Activated T-helper 17 cell treated with anti-CD3 and anti-CD28 coated beads, Interleukin-2, amount 50 U/mL, for 72 hours (primary cell): ENCODE measurements at places on chromosomes 7 and 10.

DNA sequence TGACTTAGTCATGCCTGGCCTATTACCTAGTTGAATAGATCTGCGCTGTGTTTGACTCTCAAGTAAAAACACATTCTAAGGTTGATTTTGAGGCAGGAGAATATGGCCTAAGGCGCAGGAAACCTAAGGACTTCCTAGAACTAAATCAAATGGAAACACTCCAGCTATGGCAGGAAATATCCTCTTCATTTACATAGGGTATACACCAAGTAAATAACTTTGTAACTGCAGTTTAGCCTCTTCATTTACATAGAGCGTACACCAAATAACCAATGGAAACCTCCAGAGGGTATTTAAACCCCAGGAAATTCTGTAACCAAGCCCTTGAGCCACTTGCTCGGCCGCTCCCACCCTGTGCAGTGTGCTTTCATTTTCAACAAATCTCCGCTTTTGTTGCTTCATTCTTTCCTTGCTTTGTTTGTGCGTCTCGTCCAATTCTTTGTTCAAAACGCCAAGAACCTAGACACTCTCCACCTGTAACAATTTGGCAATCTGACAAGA is 35.6 kb upstream of the XRCC2 start:
- no peak for ATAC-seq

DNA sequence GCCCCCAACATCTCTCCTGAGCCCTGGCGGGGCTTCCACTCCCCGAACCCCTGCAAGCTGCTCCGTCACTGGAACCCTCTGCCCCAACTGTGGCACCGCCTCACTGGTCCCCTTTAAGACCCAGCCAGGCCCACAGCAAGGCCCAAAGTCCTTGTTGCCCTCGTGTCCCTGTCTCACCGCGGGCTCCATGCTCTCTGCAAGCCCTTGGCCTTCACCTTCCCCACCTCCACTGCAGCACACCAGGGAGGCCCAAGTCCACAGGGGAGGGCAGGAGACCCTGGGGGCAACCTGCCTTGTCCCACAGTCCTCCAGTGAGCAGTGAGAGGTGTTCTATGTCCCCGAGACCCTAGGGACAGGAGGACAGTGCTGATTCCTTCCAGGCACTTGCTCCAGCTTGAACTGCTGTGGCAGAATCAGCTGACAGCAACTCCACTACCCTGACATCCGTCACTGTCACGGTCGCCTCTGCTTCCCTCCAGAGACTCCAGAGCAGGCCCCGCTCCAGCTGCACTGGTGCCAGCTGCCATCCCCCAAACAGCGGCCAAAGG is 105.3 kb downstream of the CYTH3 start:
- no peak for ATAC-seq

GRCh38 chr10:25080880-25081581 is 64.6 kb downstream of the THNSL1 start:
- ATAC-seq: peak; percentile 83

DNA sequence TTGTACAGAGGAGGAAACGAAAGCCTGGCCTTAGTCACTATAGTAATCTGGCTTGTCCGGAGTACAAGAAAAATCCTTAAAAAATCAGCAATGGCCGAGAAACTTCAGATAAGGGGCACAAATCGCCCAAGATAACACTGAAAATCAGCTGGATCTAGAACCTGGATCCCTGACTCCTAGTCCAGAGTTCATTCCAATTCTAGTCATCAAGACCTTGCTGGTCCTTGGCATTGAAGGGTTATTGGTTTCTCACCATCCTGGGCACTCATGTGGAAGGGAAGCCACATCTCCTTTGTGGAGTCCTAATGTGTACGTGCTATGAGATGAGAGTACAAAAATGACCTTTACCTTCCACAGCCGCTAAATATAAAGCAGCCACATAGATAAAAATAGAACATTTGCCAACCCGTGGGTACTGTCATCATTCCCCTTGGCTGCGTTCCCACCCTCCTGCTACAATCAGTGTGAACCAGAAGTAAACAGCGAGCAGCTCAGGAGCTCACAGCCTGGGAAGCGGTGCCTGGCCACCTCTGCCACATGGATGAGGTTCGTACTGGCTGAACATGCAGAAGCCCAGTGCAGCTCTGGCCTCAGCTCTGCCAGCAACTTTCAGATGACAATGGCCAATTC is 116.0 kb upstream of the PDLIM1 start:
- ATAC-seq: no peak

- ATAC-seq: peak; percentile 80
Observed at GRCh38 chr10:127990846-127991542, 84.1 kb downstream of the PTPRE start.

DNA sequence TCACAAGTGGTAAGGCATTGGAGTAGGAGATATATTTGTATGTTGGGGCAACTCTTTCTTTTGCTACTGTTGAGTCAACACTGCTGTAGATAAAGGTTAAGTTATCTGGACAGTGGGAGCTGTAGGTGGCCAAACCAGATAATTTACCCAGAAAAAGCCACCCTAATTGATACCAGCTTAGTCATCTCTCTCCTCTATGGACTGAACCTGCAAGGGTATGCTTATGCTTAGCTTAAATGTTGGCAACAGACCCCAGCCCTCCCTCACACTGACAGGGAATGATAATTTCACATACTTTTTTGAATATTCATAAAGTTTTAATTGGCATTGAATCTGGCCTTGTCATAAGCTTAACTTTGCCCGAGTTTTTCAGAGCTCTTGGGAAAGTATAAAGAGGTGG is 66.3 kb downstream of the CREB5 start:
- no peak for ATAC-seq

DNA sequence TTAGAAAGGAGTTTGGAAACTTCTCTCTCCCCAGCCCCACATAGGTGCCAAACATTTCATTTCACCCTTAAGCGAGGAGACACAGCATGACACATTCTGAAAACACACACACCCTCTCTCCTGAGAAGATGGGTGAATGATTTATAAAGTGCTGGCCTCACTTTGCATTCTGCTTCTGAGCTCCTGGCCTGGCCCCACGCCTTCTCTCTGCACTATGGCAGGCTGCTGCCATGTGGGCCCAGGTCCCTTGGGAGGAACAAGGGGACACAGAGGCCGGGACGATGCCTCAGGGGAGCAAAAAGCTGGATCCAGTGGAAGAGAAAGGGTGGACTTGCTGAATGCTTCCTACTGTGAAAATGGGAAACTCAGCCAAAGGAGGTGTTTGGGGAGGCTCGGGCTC is 56.0 kb downstream of the CPXM2 start:
- ATAC-seq: no peak

GRCh38 chr7:134920026-134920753 is 66.1 kb upstream of the AGBL3 start:
- peak; percentile 82 for ATAC-seq

- ATAC-seq: no peak
Observed at GRCh38 chr7:151595702-151596350, 76.1 kb upstream of the RHEB start.

GRCh38 chr7:32262315-32262714 is 192.1 kb upstream of the PDE1C start:
- no peak for ATAC-seq

- ATAC-seq: no peak
Observed at GRCh38 chr10:107647462-107647861, 483.0 kb upstream of the SORCS1 start.

- no peak for ATAC-seq
Observed at GRCh38 chr10:79404231-79404609, 41.2 kb downstream of the ZCCHC24 start.

DNA sequence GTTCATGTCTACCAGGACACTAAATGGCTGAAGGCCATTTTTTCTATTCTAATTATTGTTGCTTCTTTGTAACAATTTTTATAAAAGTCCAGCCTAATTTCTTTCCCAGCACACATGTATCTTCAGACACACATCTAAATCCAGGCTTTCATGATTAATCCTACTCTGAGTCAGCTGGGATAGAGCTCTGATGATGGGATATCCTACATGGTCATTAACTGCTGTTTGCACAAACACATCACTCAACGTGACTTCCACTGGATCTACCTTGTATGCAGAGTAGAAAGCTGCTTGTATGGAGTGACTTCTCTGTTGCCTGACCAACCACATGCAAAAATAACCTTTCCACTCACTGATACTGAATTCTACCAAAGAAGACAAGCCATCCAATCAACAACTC is 260.9 kb downstream of the AHR start:
- no peak for ATAC-seq

DNA sequence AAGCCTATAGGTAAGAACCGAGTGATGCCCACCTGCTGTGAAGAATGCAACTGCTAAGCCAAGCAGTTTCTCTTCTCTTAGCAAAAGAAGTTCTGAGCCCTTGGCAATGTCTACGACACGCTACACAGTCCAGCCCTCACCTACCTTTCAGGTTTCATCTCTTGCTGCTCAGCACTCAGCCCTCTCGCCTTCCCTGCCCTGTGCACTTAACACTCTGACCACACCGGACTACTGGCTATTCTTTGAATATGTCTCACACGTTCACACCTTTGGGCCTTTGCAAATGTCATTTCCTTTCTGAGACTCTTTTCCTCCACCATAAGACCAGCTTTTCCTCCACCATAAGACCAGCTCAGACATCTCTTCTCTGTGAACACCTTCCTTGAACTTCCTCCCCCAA is 67.0 kb upstream of the ITGB1 start:
- ATAC-seq: peak; percentile 42

DNA sequence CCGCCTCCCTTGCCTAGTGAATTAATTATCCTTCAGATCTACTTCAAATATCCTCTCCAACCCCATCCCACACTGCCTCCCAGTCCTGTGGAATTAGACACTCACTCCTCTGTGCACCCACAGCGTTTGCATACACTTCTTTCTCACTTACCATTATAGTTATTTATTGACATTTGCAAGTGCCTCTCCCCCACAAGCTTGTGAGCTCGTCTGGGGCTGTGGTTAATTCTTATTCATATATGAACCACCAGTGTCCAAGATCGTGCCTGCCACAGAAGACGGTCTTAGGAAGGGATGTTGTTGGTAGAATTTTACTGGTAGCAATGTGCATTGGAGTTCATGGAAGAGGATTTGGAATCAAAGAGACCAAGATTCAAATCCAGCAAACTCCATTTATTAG is 68.1 kb upstream of the AOAH start:
- ATAC-seq: no peak

DNA sequence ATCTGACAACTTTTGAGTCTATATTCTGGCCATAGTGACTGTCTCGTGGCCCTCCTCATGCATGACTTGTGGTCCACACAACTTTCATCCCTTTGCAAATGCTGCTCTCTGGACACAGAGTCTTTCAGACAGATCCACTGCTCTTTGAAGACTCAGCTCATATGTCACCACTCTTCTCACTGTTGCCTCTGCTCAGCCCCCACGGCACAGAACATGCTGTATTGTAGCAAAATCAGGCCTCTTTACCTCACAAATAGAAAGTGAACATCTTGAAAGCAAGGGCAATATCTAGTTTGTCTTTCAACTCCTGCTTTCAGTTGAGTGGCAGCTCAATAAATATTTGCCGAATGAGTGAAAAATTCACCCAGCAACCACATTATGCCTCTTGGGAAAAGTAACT is 443.5 kb downstream of the NRG3 start:
- no peak for ATAC-seq

DNA sequence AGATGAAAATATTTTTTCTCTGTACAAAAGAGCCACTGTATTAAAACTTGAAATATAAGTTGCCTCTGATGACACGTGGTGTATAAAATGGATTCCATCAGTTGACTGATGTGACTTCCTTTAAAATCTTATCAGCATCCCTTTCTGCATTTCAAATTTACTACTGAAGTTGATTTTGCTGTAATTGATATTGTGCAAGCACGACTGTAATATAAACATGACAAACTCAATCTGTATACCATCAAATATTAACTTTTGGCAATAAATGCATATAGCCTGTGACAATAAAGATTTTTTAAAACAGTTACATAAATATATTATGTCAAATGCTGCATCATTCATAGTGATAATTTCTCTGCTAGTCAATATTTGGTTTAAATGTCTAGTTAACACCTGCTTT is 7.8 kb downstream of the PAPSS2 start:
- no peak for ATAC-seq

DNA sequence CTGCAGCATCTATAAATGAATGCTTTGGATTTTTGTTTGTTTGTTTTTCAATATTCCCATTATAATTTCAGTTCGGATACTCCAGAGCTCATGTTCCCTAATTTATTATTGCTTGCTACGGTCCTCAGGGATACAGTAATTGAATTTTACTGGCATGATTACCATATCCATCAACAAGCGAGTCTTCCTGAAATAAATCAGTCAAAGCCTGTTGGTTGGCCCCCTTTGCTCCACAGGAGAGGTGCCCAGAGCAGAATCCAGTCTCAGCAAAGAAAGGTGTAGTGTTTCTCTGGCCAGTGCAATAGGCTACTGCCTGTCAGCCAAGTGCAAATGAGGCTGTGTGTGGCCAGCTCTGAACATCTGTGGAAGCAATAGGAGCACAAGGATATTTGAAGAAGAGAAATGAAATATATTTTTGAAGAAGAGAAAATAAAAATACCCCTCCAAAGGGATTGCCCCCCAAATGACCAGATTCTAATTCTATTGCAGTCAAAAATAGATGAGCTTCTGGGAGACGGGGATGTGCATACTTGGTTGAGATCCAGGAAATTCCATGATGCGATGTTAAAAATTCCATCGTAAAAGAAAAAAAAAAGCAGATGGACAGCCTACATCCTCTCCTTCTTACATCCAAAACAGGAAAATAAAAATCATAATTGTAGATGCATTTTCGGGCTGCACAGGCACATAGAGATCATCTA is 18.1 kb downstream of the TRIL start:
- ATAC-seq: no peak

- no peak for ATAC-seq
Observed at GRCh38 chr10:59229441-59229840, 53.0 kb downstream of the PHYHIPL start.

DNA sequence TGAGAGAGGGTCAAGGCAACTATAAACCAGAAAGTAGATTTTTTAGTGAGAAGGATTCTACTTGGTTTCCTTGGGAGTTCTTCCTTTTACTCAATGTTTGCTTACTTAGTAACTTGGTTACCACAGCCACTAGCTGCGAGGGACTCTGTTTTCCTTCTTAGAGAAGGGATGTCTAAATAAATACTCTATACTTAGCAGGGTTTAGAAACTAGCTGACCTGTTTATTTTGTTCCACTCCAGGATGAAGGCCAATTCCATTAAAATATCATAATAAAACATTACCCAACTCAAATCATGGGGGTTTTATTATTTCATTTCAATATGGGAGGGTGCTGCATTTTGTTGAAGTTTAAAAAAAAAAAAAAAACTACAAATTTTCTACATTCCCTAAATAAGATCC is 87.3 kb downstream of the PPP1R3A start:
- ATAC-seq: no peak

DNA sequence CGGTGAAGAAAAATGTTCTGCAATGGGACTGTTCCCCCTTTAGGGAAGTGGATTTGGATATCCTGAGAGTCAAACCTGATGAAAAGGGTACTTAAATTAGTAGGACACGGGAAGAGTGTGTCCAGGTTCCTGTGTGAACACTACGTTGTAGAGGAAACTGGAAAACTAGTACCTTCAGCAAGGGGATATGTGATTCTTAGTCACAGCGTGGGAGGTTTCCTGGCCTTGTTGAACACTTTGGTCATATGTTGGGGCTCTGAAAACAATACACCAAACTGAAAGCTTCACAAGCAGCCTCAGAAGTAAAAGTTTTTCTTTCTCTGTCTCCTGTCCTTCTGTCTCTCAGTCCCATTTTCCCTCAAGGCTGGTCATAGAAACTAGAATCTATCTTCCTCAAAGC is 306.9 kb upstream of the GLI3 start:
- ATAC-seq: no peak

- ATAC-seq: no peak
Observed at GRCh38 chr10:63429281-63429680, 36.5 kb downstream of the JMJD1C start.

- ATAC-seq: no peak
Observed at GRCh38 chr10:28240400-28240799, 62.5 kb downstream of the MPP7 start.
